CD4-positive, alpha-beta T cell (primary cell): ENCODE measurements at places on chromosomes 7 and 10.
A peak's percentile ranks its signal among the peaks of the same experiment; 100 is the strongest.

DNA sequence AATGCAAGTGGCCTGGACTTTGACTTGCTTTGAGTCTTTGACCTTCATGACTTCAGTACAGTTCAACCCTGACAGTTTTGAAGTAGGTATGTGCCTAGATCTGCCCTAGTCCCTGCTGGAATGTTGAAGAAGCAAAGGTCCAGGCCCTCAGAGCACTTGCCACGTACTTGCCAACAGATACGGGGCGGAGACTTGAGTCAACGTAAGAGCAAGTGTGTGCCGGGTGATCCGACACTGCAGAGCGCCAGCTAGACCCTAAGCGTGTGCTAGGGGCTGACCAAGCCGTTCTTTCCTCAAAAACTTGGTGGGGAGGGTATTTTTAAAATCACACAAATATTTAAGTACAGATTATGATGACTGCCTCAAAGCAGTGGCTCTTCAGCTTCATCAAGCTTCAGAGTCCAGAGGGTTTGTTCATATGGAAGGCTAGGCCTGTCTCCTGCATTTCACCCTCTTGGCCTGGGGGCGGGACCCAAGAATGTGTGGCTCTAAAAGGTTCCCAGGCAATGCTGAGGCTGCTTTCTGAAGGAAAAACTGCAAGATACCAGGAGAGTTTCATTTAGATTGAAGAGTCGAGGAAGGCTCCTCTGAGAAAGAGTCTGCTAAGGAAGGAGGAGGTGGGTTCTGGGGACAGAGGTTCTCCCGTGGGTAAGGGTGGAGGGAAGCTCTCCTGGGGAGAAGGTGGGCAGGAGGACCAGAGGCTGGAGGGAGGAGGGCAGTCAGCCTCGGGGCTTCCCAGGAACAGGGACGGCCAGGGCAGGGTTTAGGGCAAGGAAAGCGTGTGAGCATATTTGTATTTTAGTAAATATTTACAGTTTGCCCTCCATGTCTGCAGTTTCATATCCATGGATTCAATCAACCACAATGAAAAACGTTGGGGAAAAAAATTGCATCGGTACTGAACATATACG is 160.3 kb downstream of the EGFR start:
- no peak for DNase-seq

- no peak for DNase-seq
These were observed 93.6 kb downstream of the NKX6-2 start for GRCh38 chr10:132692311-132692710.

DNA sequence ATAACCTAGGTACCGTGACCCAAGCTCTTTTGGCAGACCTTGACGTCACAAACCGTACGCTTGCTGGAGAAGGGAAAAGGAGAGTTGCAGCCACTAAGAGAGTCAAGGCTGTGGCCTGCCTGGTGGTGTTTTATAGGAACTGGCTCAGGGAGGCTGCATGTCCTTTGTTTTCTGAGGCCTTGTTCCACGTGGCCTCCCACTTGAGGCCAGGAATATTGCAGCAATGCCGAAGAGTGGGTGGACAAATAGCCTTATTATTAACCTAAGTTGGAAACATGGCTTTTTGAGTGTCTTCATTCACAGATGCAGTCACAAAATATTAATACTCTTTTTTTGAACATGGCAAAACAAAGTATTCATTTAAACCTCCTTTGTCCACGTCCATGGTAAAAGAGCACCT is 178.0 kb downstream of the CELF2 start:
- DNase-seq = no peak

- DNase-seq = no peak
These were observed 28.5 kb downstream of the CPED1 start for GRCh38 chr7:121016966-121017365.

DNA sequence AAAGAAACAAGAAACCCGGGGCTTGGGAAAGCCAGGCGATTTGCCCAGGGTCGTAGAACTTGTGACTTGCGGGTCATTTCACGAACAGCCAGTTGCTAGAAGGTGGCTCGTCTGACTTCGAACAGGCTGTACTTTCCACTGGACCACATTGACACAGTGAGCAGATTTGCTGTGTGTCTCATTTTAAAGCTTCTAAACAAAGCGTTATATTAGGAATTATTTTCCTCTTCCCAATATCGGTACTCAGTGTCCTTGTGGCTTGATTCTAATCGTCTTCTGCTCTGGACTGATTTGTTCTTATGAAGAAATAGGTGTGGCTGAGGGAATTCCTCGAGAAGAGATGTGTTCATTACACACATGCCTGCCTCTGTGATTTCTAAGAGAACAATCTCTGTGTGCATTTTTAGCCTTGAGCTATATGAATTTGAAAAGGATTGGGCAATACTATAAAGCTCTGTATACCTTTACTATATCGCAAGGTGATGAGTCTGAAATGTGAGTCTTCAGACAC is 150.0 kb upstream of the PRR15 start:
- no peak for DNase-seq

- DNase-seq = no peak
These were observed 17.4 kb downstream of the ZNRF2 start for GRCh38 chr7:30301751-30302150.

DNA sequence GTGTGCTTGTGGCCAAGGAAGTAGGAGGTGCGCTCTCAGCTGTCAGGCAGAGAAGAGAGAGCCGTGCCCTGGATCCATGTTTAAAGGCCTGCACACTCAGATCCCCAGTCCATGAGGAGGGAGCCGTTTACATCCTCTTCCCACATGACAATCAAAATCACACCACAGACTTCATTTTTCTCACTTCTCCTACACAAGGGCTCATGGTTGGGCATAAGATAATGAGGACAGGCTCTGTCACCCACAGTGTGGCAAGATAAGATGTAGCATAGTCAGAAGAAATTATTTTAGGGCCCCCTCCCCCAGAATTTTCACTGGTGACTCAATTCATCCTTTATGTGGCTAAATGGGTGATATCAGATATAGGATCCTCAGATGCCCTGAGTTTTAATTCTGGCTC is 35.9 kb upstream of the INHBA start:
- no peak for DNase-seq

DNA sequence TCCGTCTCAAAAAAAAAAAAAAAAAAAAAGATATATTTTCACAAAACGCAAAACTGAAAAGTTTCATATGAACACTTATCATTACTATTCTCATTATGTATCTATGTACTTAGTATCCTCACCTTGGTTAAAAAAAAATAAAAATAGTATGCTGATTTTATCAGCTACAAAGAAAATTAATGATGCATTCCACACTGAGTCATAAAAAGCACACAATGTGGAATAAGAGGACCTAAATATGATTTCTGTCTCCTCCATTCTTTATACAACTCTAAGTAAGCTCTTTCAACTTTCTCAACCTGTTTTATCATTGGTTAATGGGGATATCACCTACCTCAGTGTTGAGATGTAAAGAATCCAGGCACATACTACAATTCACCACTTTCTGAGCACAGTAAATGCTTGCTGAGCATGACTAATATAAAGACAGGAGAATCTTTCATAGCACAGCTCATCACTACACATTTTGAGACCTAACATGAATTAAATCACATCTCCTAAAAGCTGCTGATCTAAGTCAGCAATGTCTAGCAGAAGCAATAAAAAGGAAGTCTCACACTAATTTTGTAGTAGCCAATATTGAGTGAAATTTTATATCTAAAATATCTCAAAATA is 2.7 kb downstream of the SNX13 start:
- no peak for DNase-seq

DNA sequence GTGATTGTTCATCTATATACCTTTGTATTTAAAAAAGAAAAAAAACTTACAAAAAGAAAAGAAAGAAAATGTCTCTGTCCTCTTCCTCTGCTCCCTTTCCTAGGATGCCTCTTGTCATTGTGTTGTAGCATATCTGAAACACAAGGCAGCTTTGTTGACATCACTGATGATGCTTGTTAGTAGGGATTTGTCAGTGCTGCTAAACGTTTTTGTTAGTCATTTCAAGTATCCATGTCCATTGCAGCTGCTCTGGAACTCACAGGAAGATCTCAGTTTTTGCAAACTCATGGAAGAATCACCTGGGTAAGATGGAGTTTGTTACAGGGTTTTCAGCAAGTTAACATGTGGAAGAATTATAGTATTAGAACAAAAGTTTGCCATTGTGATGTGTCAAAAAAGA is 123.6 kb downstream of the CCSER2 start:
- no peak for DNase-seq

DNA sequence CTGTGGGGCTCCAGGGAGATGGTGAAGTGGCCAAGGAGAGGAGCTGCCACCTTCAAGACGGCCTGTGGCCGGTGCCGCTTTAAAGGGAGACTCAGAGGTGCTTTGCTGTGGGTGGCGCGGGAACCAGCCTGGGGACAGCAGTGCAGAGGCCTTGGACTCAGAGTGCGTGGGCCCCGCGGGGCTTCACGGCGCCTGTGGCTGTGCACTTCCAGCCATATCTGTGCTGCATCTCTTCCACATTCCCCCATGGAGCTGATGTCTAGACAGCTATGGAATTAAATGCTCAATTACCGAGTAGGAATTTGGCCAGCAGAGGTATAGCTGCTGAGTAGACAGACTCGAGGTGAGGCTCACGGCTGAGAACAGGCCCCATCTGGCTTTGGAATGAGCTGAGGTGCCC is 41.7 kb downstream of the HTRA1 start:
- no peak for DNase-seq

- DNase-seq = no peak
These were observed 83.4 kb downstream of the ZNF365 start for GRCh38 chr10:62457598-62457997.

- no peak for DNase-seq
These were observed 435.3 kb downstream of the LRMDA start for GRCh38 chr10:75866731-75867130.

GRCh38 chr10:27225011-27225590 is 15.5 kb downstream of the ACBD5 start:
- DNase-seq = peak; percentile 30

GRCh38 chr7:16939161-16939560 is 57.4 kb upstream of the AGR3 start:
- DNase-seq = no peak

GRCh38 chr7:106720641-106721040 is 59.7 kb upstream of the CCDC71L start:
- DNase-seq = no peak

GRCh38 chr7:139844779-139845442 is 15.8 kb downstream of the TBXAS1 start:
- no peak for DNase-seq

DNA sequence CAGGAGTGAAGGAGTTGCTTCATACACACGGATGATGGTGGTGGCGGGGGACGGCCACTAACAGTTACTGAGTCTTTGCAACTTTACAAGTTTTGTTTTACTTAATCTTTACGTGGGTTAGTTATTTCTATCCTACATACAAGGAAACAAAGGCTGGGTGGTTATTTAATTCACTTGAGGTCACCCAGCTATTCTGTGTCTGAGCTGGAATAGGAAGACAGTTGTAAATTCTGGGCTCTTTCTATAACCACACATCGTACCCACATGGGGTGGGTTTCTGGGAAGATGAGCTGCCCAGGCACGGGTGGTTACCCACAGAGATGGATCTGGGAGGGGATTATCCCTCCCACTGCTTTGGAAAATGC is 137.9 kb downstream of the ANLN start:
- DNase-seq = no peak

- DNase-seq = no peak
These were observed 172.3 kb downstream of the RAPGEF5 start for GRCh38 chr7:22184549-22185199.

GRCh38 chr7:159211540-159212182 is 67.0 kb upstream of the VIPR2 start:
- no peak for DNase-seq

DNA sequence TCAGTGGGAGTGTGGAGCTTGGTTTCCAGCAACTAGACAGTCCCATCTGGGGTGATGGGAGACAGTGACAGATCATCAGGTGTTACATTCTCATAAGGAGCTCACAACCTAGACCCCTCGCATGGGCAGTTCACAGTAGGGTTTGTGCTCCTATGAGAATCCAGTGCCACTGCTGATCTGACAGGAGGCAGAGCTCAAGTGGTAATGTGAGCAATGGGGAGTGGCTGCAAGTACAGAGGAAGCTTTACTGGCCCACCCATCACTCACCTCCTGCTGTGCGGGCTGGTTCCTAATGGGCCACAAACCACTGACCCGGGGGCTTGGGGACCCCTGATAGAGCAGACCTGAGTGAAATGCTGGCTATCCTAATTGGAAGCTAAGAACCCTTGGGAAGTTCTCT is 242.8 kb downstream of the BAMBI start:
- no peak for DNase-seq

DNA sequence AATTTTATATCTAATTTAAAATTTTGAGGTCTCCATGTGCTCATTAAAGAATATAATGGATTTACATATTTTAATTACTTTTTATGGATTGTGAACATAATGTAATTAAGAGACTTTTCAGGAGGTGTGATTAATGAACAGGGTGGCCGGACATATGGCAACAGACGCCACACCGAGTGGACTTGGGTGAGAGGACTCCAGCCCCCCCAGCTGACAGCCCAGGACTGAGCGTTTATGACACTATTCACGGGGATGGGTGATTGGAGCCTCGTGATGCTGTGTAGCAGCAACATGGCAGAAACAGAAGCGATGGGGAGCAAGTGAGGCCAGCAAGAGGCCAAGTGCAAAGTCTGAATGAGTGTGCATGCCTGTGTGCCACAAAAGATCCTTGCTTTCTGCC is 1176.9 kb downstream of the TYW1 start:
- DNase-seq = no peak

GRCh38 chr7:44845451-44845850 is 2.4 kb downstream of the H2AZ2 start:
- DNase-seq = no peak

DNA sequence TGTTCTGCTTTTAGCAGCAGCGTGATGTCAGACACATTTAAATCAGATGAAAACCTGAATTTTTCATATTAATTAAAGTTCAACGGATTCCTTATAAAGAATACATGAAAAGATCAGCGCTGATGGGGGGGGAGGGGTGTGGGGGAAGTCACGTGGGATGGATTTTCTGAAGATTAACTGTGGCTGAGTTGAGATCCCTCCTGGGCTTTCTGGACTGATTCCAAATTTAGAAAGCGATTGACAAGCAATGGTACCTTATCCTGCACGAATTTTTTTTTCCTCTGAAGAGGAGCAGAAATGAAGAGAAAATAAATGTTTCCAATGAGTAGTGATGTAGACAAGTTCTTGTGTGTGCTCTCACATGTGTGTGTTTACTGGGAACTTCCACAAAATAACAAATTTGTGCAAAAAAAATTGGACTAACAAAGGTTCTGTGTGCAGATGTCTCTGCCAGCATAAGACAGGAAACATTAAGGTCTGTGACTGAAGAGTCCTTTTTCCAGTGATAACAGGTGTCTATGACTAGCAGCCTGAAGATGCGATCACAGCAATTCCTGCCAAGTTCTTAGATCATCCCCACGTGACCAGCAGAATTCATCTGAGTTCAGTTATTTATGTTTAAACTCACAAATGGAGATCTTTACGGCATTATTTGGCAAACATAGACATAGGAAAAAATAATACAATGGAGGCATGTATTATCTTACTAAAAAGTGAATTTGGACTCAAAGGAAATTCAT is 585.2 kb upstream of the CELF2 start:
- DNase-seq = no peak

DNA sequence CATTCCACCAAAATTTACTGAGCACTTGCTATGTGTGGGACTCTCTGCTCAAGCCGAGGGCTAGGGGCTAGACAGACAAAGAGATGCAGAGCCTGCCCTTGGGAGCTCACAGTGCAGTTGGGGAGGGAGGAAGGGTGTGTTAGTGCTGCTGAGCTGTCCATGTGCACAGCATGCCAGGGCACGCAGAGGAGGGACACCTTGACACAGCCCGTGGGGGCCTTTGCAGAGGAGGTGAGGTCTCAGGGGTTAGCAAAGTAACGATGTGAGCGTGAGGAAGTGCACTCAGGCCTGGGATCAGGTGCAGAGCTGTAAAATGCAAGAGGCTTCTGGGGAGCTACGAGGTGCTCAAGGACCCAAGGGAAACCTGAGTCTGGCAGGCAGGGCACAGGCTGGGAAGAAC is 16.3 kb downstream of the PRKCQ start:
- no peak for DNase-seq
